AG04449 (cell line): ENCODE measurements at places on chromosomes 13 and 19.

DNA sequence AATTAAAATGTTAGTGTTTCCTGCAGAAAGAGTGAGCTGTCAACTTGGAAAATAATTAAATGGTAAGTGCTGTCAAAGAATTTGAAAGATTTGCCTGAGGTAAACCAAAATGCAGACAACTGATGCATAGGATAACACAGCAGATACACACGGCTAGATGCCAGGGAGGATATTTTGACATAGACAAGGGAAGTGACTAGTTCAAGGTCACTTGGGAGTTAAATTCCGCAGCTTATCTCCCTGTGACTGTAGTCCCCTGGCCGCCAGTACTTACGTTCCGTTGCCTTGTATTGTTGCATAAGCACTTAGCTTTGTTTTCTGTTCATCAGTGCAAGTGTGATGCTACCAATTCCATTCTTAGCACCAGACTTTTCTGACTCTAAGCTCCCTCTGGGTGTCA, 247.3 kb upstream of the MAB21L1 start:
- DNase-seq: no peak

GRCh38 chr19:32397671-32398101, 7.9 kb upstream of the DPY19L3 start:
- DNase-seq: no peak

DNA sequence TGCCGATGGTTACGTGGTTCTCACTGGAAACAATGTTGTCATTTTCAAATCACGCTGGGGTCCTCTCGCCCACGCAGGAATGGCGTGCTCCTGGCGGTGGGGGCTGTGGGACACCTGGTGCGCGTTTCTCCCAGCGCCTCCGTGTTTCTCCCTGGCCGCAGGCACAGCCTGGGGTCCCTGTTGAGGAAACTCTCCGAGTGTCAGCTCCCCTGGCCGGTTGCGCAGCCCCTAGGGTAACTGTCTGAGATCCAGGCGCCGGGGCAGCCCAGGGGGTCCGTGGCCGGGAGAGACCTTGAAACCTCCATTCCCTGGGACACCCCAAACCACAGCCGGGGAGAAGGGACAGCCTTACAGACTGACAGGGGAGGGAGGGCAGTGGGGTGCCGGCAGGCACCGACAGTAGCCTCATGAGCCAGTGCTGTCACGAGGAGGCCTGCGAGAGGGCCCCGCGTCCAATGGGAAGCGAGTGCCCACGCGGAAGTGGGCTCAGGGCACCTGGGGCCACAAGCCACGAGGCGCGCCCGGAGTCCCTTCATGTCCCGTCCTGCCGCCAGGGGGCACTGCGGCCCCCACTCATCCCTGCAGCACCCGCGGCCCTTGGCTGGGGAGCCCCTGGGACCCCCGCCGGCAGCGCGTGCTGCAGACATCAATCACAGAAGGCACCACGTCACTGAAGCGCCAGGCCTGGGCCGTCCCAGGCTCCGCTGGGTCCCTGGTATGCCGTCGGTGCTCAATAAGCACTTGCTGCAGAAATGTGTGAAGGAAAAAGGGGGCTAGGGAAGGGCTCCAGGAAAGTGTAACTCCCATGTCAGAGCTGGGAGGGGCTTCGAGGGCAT, 9.5 kb downstream of the ADAMTSL5 start:
- no peak for DNase-seq

DNA sequence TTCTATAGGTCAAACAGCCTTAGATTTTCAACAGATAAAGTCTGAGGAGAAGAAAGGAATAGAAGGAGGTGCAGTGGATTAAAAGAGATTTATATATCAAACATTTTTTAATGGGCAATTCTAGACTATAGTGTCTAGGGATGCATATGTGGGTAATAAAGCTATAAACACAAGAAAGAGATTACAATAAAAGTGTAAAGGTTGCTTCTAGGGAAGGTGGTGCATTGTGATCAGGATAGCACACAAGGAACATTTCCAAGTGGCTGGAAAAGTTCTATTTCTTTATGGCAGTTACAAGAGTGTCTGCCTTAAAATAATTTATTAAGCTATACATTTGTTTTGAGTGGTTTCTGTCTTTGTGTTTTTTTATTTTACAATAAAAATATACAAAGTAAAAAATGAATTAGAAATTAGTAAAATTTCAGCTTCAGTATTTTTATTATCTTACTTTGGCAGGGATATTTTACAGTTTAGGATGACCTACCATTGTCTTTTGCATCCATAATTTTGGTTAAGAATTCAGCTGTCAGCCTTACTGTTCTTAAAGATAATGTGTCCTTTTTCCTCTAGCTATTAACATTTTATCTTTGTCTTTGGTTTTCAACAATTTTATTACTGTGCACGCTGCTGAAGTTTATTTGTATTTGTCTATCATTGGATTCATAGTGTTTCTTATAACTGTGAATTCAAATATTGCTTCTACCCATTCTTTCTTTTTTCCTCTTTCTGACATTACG, 221.8 kb downstream of the LACC1 start:
- no peak for DNase-seq

- DNase-seq: no peak
Measured at GRCh38 chr13:41295973-41296372, 15.1 kb upstream of the NAA16 start.
